ENCODE measurements at places on chromosomes 5 and 9. TPM values are rescaled to one million over a fixed set of nuclear protein-coding genes. Genes with fewer than 3 reads are reported as not detected.

DNA sequence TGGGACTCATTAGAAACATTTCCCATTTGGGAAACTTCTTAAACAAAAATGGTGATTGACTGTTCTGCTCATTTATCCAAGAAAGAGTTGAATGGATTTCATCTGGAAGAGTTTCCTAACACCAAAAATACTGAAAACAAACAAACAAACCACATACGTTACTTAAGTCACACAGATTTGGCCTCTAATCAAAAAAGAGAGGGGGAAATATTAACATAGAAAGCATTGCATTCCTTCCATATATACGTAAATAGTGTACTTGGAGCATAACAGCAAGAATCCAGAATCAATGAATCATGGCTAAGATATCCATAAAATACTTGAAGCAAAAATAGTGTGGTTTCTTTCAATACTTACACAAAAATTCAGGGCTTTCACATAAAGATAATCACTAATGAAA lies 189.8 kb upstream of the MAP3K1 start:
- no peak for DNase-seq

DNA sequence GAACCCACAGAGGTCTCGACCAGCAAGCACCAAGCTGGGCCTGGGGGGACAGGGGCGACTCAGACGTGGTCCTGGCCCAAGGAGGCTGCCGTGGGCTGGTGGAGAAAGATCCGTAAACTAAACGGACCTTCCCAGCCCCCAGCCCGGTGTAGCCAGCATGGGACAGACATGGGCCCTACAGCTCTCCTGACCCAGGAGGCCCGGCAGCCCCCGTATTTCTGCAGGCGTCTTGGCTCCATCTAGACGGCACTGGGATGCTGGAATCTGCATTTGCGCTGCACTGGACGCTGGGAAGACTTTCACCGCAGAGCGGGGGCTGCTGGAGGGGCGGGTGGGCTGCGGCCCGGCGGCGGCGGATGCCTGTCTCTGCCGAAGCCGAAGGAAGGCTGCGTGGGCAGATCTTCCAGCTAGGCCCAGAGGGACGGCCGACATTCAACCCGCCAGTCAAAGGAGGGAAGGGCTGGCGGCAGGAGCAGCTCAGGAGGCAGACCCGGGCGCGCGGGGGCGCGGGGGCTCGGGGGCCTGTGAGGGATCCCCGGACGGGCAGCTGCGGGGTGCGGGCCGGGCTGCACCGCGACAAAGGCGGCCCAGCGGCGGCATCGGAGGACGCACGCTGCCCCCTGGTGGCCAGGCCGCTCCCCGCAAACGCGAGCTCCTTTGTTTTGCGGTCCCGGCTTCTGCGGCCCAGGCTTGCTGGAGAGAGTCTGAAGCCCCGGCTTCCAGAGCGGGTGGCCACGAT lies 266.2 kb downstream of the NSG2 start:
- DNase-seq, result peak; percentile 67

PCDHB14 gene
- total RNA-seq, result 1.9 TPM

BASP1 gene
- 3.7 TPM for total RNA-seq

All from left ventricle myocardium inferior (tissue), 1 donor.